Smooth muscle cell of the pulmonary artery (primary cell): ENCODE measurements at places on chromosomes 16 and 17. TPM values are rescaled to one million over a fixed set of nuclear protein-coding genes. Genes with fewer than 3 reads are reported as not detected.

The TPSG1 gene
- total RNA-seq, result not detected in 2 replicates

The SNX20 gene
- not detected in 2 replicates for total RNA-seq

The CHP2 gene
- not detected in 2 replicates for total RNA-seq

The FKBP10 gene
- total RNA-seq, result 1,081 and 1,383 TPM in 2 replicates

The TMED6 gene
- 0.20 and 0.23 TPM in 2 replicates for total RNA-seq

The CLEC18A gene
- total RNA-seq, result 0.86 and 2.5 TPM in 2 replicates

The METTL22 gene
- 23.8 and 34.0 TPM in 2 replicates for total RNA-seq

The SP2 gene
- 1.6 and 1.8 TPM in 2 replicates for total RNA-seq

The ELMO3 gene
- total RNA-seq, result 0.26 and 0.76 TPM in 2 replicates

The ASPA gene
- 0.07 and 1.2 TPM in 2 replicates for total RNA-seq

The TBC1D3G gene
- 0.07 TPM in 1 of 2 replicates, not detected in the other for total RNA-seq

The HSD11B2 gene
- total RNA-seq, result 0.20 TPM in 1 of 2 replicates, not detected in the other

The NTHL1 gene
- total RNA-seq, result 19.2 and 22.6 TPM in 2 replicates

The CD300H gene
- not detected in 2 replicates for total RNA-seq

The PRDM7 gene
- total RNA-seq, result not detected in 2 replicates
